Activated T-cell treated with anti-CD3 and anti-CD28 coated beads for 24 hours (primary cell): ENCODE measurements at places on chromosomes 6 and 20.

GRCh38 chr6:111776236-111777221 lies 96.7 kb downstream of the FYN start:
- no peak for DNase-seq

- no peak for DNase-seq
These were observed 137.4 kb downstream of the IPCEF1 start for GRCh38 chr6:154219250-154219649.

DNA sequence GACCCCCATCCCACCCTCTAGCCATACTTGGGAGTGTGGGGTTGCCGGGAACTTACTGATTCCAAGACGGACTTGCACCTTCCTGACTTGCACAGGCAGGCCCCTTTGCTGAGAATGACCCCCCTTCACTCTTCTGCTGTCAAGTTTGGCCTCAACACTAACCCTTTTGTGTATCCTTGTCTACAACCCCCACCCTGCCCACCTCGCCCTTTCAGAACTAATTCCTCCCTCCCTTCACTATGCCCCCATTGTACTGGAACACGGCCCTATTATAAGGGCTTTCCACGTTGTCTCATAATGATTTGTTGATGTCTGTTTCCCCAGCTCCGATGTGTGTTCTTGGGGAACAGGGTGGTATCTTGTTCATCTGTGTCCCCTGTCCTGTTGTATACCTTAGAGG lies 4.4 kb upstream of the NEDD9 start:
- DNase-seq, result no peak

- DNase-seq, result no peak
These were observed 120.1 kb upstream of the HDDC2 start for GRCh38 chr6:125421836-125422235.

- DNase-seq, result no peak
These were observed 233.0 kb upstream of the PRND start for GRCh38 chr20:4488407-4489339.

DNA sequence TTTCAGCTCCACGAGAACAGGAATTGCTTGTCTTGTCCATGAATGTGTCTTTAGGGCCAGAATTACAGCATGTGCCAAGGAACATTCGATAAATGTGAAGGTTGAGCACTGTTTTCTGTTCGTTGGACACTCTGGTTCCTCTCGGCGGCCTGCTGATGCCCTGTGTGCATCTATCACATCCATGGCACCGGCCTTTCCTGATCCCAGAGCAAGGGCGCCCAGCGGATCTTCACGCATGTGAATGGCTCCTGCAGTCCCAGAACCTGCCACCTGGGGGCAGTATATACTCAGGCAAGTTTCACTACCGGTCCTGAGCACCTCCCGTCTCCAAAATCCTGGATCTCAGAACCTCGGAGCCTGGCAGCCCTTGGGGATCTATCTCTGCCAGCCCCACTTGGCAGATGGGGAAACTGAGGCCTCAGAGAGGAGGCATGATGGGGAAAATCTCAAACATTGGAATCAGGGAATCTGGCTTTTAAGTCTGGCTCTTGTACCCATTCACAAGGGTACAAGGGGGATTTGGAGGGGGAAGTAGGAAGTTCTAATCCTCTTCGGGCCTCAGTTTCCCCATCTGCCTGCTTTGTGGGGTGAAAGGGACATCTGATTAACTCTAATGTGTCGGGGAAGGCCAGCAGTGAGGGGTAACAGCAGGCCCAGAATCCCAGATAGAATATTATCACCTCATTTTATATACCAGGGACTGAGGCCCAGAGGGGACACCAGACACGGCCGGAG lies 4.3 kb upstream of the CEBPB start:
- DNase-seq, result peak; percentile 80

GRCh38 chr6:38973178-38974057 lies 75.2 kb upstream of the GLP1R start:
- DNase-seq, result peak; percentile 16

DNA sequence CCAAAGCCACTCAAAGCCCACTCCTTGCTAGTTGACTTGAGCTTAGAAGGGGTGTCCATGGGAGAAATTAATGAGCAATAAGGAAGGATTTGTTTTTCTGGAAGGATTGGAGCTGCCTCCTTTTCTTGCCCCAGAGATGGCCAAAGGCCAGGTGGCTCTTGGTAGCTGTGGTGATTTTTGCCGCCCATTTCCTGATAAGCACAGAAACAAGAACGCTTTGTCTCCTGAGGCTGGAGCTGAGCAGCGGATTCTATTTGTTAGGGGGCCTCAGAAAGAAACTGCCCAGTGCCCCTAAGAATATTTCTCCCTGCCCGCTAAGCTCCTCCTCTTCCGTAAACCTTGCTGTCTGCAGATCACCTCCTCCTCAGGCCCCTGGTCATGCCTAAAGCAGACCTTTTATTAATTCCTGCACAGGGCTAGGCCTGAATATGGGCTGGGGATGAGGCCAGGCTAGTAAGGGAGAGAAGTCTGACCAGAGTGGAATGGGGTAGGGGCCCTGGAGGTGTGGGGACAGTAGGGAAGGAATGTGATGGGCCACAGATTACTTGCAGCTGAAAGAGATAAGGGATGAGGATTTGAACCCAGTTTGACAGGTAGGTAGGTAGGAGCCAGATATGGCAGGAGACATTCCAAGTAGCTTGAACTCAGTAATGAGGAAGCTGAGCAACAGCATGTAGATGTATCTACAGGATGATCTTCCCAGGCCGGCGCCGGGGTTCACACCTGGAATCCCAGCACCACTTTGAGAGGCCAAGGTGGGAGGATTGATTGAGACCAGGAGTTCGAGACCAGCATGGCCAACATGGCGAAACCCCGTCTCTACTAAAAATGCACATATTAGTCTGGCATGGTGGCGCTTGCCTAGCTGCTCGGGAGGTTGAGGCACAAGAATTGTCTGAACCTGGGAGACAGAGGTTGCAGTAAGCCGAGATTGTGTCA lies 71.2 kb upstream of the NAA20 start:
- DNase-seq, result no peak

GRCh38 chr20:19079536-19080299 lies 132.7 kb upstream of the SLC24A3 start:
- DNase-seq, result no peak

- DNase-seq, result no peak
These were observed at the start of gene GCNT2 for GRCh38 chr6:10521104-10521808. Gene GCNT2 (plus strand): TSS chr6:10521351. CDS start chr6:10528912, 7,561 bp downstream.

DNA sequence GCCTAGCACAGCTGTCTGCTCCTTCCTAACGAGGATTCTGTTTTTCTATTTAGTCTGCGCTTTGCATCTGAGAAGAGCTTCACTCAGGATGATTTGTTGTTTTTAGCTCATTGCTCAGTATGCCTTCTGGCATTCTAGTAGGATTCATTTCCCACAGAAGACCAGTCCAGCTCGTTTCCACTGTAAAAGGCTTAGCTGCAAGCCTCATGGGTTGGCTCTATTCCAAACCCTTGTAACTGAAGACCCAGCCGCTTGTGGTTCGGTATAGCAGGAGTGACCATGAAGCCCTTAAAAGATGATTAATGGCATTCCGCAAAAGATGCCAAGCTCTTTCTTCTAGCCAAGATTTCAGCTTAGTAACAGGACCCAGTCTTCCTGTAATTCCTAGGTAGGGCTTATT lies 7.2 kb downstream of the ADGRF1 start:
- DNase-seq, result no peak

- DNase-seq, result no peak
These were observed 498.8 kb downstream of the CDKAL1 start for GRCh38 chr6:21033084-21033483.

GRCh38 chr6:148857798-148858390 lies 111.1 kb downstream of the UST start:
- DNase-seq, result no peak

- DNase-seq, result no peak
These were observed 83.9 kb upstream of the SIRPG start for GRCh38 chr20:1741309-1742048.
